Caki2 (cell line): ENCODE measurements at places on chromosomes 11 and 22.

GRCh38 chr11:1556278-1556902 lies 15.7 kb downstream of the DUSP8 start:
- DNase-seq = no peak

- peak; percentile 57 for DNase-seq
Observed at GRCh38 chr11:123519055-123519796, 89.2 kb downstream of the GRAMD1B start.

- DNase-seq = no peak
Observed at GRCh38 chr11:72863916-72864315, 49.7 kb downstream of the ATG16L2 start.

DNA sequence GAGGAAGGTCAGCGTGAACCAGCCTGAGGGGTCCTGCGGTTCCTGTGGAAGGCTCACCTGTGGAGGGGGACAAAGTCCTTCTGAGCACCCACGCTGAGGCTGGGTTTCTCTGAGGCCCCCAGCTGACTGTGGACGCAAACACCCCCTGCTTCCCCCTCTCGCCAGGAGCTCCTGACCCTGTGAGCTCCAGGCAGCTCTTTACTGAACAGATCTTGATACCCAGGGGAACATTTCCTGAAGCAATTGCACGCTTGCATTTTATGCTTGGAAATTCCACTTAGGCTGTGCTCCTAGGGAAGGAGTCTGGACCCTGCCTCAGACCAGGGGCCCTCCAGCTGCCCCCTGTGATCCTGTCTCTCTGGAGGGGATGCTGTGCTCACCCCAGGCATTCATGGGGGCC lies 454.2 kb upstream of the B3GAT1 start:
- DNase-seq = no peak

- DNase-seq = no peak
Observed at GRCh38 chr11:10247011-10247410, 47.0 kb downstream of the SBF2 start.

- DNase-seq = no peak
Observed at GRCh38 chr11:76600124-76600655, 70.4 kb downstream of the LRRC32 start.

DNA sequence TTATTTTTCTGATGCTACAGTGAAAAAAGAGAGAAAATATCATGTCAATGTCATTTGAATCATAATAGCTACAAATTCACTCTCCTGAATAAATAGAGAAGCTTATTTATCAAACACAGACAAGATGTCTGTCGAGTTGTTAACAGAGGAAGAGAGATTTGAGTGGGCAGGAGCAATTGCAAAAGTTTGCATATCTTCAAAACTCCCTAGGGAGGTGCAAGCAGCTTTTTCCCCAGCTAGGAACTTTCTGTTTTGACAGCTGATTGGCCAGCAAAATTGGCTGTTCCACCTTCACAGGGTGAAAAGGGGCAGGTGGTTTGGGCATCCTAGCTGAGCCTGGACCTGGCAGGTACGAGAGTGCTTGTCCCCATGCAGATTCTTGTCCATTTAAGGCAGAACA lies 98.2 kb downstream of the NTM start:
- no peak for DNase-seq

GRCh38 chr11:8098879-8099278 lies 17.9 kb downstream of the TUB start:
- no peak for DNase-seq

DNA sequence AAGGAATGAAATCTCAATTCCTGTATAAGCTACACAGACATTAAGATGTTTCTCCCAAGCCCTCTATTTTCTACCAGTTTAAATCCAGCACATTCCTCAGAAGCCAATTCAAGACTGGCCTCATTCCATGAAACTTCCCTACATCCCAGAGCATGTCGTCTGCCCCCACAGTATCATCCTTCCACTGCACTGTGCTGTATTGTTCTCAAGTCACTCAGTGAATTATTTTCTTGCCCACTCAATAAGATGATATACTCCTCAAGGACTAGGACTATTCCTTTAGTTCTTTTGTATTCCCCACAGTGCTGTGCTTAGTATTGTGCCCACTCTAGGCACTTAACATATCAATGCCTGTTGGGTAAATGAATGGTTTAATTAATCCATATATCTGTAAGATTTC lies 203.1 kb upstream of the BLID start:
- no peak for DNase-seq

DNA sequence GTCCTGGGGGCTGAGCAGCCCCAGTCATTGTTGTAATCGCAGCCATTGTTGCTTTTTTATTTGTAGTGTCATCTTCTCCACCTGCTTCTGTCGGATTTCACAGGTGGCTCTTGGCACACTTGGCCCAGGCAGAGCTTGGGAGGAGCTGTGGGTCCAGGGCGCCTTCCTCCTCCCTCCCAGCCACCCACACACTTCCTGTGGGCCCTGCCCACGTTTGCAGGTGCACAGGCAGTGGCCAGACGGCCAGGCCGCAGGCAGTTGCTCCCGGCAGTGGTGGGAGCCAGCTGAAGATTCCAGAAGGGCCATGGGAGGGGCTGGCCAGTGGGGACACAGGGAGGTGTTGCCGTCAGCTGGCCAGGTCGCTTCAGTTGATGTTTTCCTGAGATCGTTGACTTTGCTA lies 1191.9 kb downstream of the BRD1 start:
- no peak for DNase-seq

- DNase-seq = no peak
Observed at GRCh38 chr11:133747409-133747808, 97.9 kb downstream of the SPATA19 start.

DNA sequence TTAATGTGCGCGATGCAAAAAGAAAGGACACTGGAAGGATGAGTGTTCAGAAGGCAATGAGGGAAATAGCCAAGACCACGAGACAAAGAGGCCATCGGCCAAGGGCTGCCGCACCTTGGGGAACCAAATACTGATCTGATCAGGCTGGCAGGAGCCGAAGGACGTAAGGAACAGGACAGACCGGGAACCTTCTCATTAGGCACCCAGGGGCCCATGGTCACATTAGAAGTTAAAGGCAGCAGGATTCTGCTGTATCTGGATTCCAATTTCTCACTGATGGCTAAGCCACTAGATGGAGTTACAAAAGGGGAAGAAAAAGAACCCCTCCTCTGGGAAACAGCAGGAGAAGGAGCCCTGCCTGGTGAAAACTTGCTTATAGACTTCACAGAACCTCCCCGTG lies 28.8 kb upstream of the CPT1A start:
- no peak for DNase-seq

- peak; percentile 6 for DNase-seq
Observed at GRCh38 chr11:111846636-111847035, 24.7 kb downstream of the ALG9 start.

GRCh38 chr11:82792822-82793569 lies 59.3 kb upstream of the FAM181B start:
- no peak for DNase-seq

DNA sequence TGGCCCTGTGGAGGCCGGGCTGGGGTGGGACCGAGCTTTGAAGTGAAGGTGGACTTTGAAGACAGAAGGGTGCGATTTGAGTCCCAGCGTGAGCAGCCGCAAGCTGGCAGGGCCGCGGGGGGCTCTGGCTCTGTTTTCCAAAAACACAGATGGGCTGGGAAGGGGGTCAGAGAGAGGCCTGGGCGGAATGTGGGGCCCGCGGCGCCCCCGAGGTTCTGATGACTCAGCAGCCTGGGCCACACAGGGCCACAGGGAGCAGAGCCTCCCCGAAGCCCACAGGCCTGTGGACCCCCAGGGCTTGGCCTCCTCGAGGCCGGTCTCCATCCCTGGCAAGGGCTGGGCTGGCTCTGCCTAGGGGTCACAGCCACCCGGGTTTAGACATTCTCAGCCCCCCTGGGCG lies 6.1 kb downstream of the INS start:
- DNase-seq = no peak

GRCh38 chr11:130160498-130161155 lies 1.0 kb downstream of the ST14 start:
- no peak for DNase-seq

- no peak for DNase-seq
Observed at GRCh38 chr11:63427971-63428508, 58.5 kb downstream of the SLC22A9 start.

GRCh38 chr22:35840302-35840739 lies 122.6 kb downstream of the APOL5 start:
- peak; percentile 99 for DNase-seq

DNA sequence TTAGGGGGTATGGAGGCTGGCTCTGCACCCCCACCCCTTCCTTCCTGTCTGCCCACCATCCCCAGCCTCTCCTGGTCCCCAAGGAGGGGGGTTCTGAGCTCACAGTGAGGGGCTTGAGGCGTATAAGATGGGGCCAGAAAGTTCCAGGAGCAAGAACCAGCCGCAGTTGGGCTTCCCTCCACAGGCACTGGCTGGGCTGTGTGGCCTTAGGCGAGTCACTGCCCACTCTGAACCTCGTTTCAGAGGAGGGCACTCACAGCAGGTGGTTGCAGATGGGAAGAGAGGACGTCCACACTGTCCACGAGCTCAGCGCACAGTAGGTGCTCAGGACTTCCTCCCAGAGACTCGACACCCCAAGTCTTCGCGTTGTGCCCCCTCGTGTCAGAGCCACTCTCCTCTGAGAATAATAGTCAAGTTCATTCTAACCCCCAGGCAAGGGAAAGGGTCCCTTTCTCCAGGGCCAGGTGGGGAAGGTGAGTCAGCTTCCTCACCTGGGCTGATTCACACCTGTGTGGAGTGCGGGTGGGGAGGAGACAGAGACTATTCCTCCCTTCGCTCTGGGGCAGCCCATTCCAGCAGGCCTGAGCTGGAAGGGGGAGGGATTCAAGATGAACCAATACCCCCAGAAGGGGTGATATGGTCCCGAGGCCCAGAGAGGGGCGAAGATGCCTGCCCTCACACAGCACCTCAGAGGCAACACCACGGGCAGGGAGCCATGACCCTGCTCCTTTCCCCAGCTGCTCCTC lies 29.3 kb downstream of the RPL3 start:
- DNase-seq = no peak
